ENCODE measurements at places on chromosomes 7 and 10.
A peak's percentile ranks its signal among the peaks of the same experiment; 100 is the strongest.

- no peak for DNase-seq
Observed at GRCh38 chr10:33863352-33863751, 528.9 kb upstream of the NRP1 start.

- no peak for DNase-seq
Observed at GRCh38 chr7:111137296-111138192, 46.6 kb downstream of the LRRN3 start.

GRCh38 chr10:116115036-116115641 is 157.9 kb downstream of the GFRA1 start:
- no peak for DNase-seq

DNA sequence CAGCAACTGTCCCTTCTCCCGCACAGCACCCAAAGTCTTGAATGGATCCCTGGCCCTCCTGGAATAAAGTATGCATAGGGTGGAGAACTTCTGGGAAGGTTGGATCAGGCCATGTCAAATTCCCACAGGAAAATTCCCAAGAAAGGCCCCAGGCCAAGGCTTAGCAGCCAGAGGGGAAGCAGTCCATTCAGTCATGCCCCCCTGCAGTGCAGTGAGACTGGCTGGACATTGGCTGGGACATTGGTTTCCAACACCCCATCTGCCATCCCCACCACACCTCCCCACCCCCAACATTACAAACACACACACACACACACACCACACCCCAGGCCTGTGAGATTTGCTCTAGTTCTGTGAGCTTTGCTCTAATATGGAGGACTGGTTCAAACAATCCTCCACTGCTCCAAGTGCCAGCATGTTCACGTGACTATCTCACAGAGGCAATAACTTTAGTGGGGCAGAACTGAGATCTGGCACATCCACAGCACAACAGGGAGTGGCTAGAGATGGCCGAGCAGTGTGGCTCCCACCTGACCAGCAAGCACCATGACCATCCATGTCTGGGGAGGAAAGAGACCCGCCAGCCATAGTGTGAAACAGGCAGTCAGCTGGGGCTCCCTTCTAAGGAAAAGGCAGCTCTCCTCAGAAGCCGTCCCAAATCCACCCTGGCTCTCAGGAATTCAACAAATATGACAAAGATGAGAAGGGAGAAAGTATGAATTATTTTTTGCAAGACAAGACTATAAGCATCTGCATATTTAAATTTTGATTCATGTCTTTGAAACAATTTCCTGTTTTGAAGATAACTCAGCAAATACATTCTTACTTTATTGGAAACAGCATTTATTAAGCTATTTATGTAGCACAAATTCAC is 6.7 kb upstream of the FAM170B start:
- DNase-seq: no peak

GRCh38 chr7:151099486-151100211 is 13.4 kb downstream of the AGAP3 start:
- no peak for DNase-seq

DNA sequence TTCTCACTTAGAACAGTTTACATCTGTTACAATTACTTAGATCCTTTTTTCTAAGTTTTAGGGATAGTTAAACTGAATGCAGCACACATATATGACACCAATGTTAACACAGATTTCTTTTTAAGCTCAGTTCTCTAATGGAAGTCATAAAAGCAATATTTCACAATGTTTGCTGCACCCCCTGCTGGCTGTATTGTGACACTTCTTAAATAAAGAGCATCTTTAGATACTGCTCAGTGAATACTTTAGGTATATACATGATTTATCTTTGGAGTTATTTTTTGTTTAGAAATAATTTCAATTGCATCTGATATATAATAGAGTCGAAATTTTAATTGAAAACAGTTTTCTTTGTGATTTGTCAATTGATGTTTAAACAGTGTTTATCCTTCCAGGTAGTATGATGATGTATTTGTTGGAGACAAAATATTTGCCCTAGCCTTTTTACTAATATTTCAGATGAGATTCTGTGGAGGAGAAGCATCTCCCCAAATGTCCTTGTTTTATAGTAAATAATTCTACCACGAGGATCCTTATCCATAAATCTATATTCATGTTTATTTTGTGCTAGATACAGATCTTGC is 174.4 kb downstream of the ST7 start:
- DNase-seq: peak; percentile 36

DNA sequence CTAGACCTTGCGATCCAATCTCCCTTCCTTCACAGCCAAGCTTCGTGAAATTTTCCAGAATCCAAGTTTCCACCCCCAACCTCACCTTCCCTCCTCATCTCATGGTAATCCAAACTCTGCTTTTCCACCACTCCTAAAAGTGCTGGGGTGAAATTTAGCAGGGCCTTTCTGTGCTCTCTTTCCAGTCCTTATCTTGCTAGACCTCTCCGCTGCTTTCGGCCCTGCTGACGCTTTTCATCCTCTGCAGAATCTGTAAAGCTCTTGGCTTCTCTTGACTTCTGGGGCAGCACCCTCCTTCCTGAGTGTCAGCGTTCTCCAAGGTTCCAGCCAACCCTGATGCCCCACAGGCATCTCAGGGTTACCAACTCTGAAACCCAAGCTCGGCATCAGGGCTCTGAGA is 7.7 kb downstream of the PLAC9 start:
- DNase-seq: no peak

- DNase-seq: no peak
Observed at GRCh38 chr7:4670791-4671190, 11.3 kb upstream of the FOXK1 start.

DNA sequence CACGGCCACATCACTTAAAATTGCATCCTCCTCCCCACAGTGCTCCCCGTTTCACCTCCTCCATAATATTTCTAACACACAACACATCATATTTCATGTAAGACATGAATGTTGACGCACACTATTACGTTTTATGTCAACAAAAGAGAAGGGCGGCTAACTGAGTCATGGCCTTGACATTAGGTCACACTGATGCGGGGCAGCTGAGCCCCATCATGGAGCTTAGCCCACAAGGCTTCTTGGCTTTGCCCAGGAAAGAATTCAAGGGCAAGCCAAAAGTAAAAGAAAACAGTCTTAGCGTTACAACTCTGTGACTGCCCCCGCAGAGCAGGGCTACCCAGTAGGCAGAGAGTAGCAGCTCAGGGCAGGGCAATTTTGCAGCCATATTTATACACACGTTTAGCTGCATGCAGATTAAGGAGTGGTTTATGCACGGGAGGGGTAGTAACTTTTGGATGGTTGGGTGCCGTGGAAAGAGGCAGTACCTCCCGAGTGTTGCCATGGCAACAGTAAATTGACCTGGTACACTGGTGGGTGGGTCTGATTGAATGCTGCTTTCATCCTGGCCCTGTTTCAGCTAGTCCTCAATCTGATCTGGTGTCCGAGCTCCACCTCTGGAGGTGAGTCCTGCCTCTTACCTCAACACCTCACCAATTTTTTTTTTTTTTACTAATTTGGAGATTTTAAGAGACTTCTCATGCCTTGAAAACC is 156.2 kb upstream of the FRMD4A start:
- no peak for DNase-seq

- DNase-seq: no peak
Observed at GRCh38 chr10:116699471-116700150, 42.8 kb downstream of the HSPA12A start.

GRCh38 chr7:27138472-27138871 is 5.0 kb downstream of the HOXA5 start:
- no peak for DNase-seq

DNA sequence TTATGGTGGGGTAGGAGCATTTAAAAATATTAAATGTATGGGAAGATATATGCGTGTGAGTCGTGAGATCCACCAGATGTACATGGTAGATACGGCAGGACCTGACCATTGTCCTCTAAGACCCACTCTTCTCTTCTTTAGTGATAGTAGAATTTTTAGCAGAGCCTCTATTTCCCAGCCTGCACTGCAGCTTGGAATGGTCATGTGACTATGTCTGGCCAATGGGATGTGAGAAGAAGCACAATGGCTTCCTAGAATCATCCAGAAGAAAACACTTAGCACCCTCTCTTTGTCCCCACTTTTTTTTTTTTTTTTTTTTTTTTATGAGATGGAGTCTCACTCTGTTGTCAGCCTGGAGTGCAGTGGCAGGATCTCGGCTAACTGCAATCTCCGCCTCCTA is 86.6 kb upstream of the CYTH3 start:
- DNase-seq: no peak

DNA sequence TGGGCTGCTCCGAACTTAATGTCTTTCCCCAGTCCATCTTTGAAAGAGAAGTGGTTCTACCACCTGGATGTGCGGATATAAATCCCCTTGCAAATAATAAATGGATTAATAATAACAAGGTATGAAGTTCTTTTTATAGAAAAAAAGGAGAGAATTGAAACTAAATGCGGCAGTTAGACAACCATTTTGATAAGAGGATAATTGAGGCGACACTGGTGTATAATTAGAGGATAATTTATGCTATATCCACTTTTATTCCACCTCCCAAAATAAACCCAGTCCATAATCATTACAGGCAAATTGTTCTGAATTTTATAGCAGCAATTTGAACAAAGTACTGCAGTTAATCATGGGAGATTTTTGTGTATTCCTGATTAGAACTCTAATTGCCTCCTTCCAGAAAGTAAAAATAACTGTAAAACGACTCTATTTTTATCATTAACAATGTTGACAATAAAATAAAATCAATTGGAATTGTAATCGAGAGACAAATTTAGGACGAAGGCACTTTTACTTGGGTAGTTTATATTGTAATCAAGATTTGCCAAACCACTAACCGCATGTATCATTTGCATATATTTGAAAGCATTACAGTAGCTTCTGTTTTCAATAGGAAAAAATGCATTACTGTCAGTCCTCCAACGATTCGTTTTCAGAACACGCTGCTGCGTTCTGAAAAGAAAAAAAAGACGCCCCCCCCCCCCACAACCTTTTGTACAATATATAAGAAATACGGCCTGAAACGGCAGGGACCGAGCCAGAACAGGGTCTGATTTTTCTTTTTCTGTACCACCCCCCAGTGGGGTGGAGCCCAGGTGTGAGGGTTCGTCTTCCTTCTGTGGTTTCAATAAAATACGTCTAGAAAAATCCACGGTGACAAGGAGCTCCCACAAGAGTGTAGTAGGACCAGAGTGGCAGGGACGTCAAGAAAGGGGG is 838 bp upstream of the DLX6 start:
- no peak for DNase-seq

Measured in hindlimb muscle (tissue), 1 donor.